GDM1 (cell line): ENCODE measurements at places on chromosomes 7 and 10.

- DNase-seq, result no peak
Observed at GRCh38 chr7:8214244-8214824, 47.6 kb downstream of the ICA1 start.

GRCh38 chr10:84944187-84944586 lies 615.8 kb downstream of the CCSER2 start:
- DNase-seq, result no peak

GRCh38 chr7:110839866-110840265 lies 251.1 kb upstream of the LRRN3 start:
- no peak for DNase-seq

DNA sequence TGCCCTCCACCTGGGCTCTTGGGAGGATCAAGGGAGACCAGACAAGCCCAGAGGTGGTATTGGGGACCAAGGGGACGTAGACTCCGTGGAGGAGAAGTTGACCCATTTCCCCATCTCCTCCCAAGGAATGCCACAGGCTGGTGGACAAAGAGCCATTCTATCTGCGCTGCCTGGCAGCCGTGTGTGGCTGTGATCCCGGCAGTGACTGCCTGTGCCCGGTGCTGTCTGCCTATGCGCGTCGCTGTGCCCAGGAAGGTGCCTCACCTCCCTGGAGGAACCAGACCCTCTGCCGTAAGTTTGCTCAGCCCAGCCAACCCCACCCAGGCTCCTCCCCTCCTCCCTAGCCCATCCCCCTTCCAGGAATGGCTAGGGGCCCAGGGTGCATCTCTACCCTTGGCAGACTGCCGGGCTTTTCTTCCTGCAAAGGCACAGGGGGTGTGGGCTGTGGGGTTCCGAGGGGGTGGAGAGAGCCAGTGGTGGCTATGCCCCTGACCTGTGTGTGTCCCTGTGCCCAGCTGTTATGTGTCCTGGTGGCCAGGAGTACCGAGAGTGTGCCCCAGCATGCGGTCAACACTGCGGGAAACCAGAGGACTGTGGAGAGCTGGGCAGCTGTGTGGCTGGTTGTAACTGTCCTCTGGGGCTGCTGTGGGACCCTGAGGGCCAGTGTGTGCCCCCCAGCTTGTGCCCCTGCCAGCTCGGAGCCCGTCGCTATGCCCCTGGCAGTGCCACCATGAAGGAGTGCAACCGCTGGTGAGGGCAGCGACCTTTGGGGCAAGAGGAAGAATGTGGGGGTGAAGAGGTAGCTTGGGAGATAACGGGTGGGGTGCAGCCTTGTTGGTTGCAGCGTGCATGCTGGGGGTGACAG lies 10.2 kb upstream of the ZNF467 start:
- DNase-seq, result no peak

DNA sequence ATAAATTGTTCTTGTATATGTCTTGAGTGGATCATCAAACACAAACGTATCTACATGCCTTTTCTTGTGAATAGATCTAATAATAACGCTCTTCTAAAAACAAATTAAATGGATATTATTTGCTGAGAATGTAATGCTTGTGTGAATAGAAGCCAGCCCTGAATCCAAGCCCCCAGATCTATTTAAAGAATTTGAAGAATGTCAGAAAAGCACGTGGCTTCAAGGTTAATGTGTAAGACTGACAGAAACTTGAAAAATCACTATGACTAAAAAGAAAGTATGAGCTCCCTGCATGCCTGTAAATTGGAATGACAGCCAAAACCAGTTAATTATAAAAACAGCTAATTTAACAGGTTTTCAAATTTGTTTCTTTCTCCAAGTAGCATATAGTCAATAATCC lies 43.2 kb upstream of the ATRNL1 start:
- DNase-seq, result no peak

- no peak for DNase-seq
Observed at GRCh38 chr7:38066391-38066790, 111.7 kb upstream of the STARD3NL start.

- DNase-seq, result no peak
Observed at GRCh38 chr10:62082729-62083411, 181.4 kb downstream of the ARID5B start.

GRCh38 chr10:119457966-119458766 lies 84.4 kb downstream of the RGS10 start:
- no peak for DNase-seq

- no peak for DNase-seq
Observed at GRCh38 chr10:21693418-21693817, 159.4 kb downstream of the MLLT10 start.

DNA sequence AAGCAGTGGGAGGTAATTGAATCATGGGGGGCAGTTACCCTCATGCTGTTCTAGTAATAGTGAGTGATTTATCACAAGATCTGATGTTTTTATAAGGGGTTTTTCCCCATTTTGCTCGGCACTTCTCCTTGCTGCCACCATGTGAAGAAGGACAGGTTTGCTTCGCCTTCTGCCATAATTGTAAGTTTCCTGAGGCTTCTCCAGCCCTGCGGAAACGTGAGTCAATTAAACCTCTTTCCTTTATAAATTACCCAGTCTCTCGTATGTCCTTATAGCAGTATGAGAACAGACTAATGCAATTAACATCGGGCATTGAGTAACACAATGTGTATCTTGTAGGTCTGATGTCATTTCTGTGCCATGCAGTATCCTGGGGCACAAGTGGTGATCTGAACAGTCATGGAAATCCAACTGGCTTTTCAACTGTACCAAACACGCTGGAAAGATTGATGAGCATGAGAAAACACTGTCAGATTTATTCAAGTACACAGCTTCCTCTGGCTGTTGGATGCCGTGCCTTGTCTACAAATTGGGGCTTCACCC lies 208.6 kb upstream of the KIAA1217 start:
- no peak for DNase-seq

GRCh38 chr10:76540331-76540730 lies 1097.3 kb downstream of the KCNMA1 start:
- DNase-seq, result no peak

DNA sequence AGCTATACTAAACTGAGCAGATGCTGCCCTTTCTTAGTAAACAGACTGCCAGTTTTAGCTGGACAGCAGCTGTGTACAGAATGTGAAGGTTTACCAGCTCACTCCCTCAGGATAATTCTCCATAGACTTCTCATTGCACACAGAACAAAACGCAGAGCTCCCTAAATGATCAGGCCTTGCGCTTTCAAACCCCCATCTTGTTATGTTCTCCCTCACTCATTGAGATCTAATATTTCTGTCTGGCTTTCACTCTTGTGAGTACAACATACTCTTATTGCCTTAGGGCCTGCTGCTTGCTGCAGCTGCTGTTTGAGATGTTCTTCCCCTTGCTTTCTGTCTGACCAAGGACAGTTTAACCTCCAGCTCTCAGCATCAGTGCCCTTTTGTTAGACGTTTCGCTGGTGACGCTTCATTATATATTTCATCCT lies 17.3 kb downstream of the VWDE start:
- DNase-seq, result no peak

GRCh38 chr7:140557809-140558518 lies 78.7 kb upstream of the MKRN1 start:
- DNase-seq, result no peak

- no peak for DNase-seq
Observed at GRCh38 chr10:86821388-86821999, 65.1 kb downstream of the BMPR1A start.

- DNase-seq, result no peak
Observed at GRCh38 chr7:140640060-140640637, 464 bp downstream of the DENND2A start.

DNA sequence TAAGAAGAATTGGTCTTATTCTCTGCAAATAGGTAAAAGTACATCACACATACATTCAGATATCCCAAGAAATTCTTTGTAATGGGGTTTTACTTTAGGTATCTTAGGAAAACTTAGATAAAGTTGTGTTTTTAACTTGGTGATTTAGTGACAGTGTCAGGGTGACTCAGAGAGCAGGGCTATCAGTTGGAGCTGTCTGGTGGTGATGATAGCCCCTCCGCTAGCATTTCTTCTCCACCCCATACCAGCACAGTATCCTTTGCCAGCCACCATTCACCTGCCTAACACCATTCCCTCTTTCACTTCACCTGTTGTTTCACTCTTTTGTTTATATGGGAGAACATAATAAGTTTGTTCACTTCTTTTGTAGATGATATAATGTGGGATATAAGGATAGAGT lies 30.4 kb downstream of the VPS50 start:
- no peak for DNase-seq

DNA sequence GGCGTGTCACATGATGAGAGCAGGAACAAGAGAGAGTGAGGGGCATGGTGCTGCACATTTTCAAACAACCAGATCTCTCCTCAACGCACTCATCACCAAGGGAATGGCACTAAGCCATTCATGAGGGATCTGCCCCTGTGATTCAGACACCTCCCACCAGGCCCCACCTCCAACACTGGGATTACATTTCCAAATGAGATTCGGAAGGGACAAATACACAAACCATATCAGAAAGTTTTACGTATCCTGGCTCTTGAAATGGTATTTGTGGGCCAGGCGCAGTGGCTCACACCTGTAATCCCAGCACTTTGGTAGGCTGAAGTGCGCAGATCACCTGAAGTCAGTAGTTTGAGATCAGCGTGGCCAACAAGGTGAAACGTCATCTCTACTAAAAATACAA lies 189.4 kb downstream of the PLXDC2 start:
- no peak for DNase-seq

- no peak for DNase-seq
Observed at GRCh38 chr7:20280475-20281351, 50.0 kb upstream of the ITGB8 start.

- no peak for DNase-seq
Observed at GRCh38 chr7:80783678-80784327, 135.0 kb downstream of the SEMA3C start.

GRCh38 chr10:76581506-76582256 lies 1055.9 kb downstream of the KCNMA1 start:
- no peak for DNase-seq

GRCh38 chr10:59910867-59911266 lies 4.5 kb upstream of the CCDC6 start:
- no peak for DNase-seq

DNA sequence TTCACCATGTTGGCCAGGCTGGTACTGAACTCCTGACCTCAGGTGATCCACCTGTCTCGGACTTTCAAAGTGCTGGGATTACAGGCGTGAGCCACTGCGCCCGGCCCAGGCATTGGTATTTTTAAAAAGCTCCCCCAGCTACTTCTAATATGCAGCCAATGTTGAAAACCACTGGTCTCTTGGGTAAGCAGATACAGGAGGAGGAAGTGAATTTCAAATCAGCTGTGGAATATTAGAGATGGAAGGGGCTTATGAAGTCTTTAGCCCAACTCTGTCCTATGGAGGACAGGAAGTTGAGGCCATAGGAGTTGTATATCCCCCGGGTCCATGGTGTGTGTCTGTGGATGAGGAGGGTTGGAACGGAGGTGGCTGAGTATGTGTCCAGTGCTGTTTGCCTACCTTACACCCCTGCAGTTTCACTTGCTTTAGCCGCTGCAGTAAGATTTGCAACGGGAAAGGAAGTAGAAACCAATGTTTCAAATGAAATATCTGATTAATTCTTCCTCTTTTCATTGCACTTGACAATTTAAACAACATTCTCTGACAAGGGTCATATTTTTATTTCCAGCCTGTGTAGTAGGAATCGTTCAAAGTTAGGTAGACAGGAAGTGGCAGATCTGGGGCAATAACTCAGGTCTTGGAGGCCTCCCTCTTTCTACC lies 3.4 kb downstream of the PDE6C start:
- DNase-seq, result no peak

GRCh38 chr10:101968286-101968939 lies 87.6 kb downstream of the ARMH3 start:
- no peak for DNase-seq

GRCh38 chr7:117791877-117792780 lies 81.1 kb downstream of the CTTNBP2 start:
- DNase-seq, result peak; percentile 94

GRCh38 chr10:127398971-127399365 lies 150.1 kb upstream of the NPS start:
- DNase-seq, result no peak

DNA sequence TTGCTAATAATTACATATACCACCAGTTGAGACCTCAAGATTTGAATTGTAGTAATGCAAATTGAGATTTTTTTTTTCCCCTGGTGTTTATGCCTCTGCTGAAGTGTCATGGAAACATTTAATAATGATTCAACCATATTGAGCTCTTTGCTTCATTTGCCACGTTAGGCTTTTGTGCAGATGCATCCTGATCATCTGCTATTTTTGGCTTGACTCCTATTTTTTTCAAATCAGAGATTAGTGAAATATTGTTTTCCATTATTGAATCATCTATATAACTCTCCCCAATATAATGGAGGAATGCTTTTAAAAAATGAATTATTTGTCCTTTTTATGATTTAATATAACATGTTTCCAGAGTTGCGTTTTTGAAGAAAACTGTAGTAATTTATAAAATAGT lies 115.1 kb downstream of the SRI start:
- no peak for DNase-seq

DNA sequence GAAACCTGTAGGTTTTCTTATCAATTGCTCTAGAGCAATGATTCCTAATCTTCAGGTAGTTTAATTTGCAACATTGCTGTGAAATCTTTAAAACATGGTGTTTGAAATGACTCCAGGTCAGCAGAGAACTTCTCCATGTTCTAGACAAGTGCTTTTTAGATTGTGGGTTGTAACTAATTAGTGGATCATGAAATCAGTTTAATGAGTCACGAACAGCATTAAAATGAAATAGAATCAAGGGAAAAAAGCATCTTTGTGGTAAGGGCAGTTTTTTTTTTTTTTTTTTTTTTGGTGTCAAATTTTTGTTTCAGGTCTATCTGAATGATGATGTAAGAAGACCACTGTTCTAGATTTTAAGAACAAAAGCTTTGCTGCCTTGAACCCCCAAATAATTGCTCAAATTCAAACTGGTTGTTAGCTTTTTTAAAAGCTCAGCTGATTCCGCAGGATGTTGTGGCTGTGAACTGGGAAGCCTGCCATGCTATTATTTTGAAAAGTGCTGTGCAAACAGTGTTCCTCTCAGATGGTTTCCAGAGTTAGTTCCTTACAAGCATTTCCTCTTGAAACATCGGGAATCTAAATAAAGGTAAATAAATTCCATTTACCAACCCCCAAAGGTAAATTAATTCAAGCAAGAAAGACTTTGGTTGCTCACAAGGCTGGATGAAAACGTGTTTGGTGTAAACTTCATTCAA lies 13.1 kb upstream of the PDK4 start:
- DNase-seq, result no peak

DNA sequence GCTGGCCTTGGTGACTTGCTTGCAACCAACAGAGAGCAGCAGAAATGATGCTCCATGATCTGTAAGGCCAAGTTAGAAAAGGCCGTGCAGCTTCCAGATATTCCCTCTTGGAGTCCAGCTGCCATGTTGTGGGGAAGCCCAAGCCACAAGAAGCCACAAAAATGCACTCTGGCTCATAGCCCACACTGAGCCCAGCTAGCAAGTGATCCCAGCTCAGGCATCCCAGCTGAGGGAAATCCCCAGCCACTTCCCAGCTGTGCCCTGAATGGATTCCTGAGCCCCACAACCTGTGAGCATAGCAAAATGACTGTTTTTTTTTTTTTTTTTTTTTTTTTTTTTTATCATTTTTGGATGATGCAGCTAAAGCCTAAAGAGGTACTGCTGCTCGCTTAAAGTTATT lies 11.1 kb upstream of the SDK1 start:
- no peak for DNase-seq

- DNase-seq, result no peak
Observed at GRCh38 chr7:155834486-155835048, 22.3 kb upstream of the SHH start.
